CD4-positive, alpha-beta T cell treated with Interleukin-17A for 1 hour (primary cell): ENCODE measurements at places on chromosomes 5 and 9.

DNA sequence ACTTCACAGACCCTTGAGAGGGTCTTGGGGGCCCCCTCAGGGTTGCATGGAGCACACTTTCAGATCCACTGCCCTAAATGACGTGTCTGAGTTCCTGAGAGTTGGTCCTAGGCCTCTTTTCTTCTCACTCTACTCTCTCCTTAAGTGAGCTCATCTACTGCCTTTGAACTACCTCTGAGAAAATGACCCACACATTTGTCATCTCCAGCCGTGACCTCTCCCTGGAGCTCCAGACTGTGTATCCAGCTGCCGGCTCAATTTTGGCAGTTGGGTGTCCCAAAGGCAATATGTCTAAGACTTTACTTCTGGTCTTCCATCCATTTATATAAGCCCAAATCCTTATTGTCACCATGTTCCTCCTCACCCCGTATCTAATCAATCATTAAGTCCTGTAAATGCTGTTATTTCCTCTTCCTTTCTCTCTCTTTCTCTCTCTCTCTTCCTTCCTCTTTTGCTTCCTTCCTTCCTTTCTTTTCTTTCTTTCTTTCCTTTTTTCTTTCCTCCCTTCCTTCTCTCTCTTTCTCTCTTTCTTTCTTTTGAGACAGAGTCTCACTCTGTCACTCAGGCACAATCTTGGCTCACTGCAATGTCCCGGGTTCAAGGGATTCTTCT is 51.2 kb upstream of the HSPA9 start:
- DNase-seq: no peak

GRCh38 chr9:21672140-21672539 is 130.3 kb upstream of the MTAP start:
- DNase-seq: no peak

GRCh38 chr5:22852807-22853660 is at the start of gene CDH12:
TSS of gene CDH12 (minus strand) at chr5:22853344.
- no peak for DNase-seq

DNA sequence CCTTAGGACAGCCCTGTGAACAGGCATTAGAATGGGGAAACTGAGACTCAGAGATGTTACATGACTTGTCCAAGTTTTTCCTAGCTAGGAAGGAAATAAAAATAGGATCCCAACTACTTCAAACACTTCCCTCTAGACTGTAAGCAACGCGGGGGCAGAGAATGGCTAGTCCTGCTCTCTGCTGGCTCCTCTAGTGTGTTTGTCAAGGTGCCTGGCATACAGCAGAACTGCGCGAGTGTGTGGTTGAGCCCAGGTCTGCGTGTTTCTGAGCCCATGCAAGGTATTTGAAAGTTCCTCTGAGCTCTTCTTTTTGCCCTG is 152.5 kb downstream of the MACROH2A1 start:
- DNase-seq: no peak

DNA sequence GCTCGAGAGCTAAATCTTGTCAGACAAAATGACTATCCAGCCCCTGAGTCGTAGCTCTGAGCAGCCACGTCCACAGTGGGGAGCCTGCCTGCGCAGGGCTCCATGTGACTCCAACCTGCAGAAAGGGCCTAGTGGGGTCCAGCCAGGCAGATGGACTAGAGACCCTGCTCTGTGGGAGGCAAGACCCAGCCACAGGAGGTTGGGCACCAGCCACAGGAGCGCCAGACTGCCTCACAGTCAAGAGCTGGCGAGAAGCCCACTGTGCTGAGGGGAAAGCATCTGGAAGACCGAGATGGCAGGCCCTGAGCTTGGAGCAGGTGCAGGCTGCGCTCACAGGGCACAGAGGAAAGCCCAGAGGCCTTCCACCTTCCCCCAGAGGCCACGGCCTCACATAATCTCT is 61.4 kb downstream of the C5orf15 start:
- no peak for DNase-seq

GRCh38 chr9:7606591-7606990 is 193.0 kb downstream of the DMAC1 start:
- no peak for DNase-seq
